ENCODE measurements at places on chromosomes 13 and 19.

GRCh38 chr19:39409208-39410016 lies 2.8 kb downstream of the ZFP36 start:
- DNase-seq: peak; percentile 83

GRCh38 chr13:60379837-60380565 lies 17.0 kb upstream of the TDRD3 start:
- DNase-seq: no peak

- DNase-seq: no peak
Measured at GRCh38 chr13:61247149-61247936, 168.3 kb downstream of the PCDH20 start.

DNA sequence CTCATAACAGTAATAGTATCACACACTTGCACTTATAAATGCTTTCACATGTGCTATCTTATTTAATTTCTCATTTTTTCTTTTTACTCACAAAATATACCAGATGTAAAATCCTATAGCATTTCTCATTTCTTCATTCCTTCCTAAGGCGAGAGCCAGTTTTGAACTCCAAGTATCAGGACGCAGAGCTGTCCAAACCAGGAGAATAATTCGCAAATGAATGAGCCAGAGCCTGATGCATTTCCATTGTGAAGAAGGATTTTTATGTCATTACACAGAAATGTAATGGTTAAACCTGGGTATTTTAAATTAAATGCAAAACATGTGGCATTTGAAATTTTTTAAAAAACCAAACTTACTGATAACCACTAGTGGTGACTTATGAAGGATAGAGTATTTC lies 244.3 kb downstream of the RGCC start:
- no peak for DNase-seq

- no peak for DNase-seq
Measured at GRCh38 chr19:51207747-51208146, 17.1 kb upstream of the CD33 start.

DNA sequence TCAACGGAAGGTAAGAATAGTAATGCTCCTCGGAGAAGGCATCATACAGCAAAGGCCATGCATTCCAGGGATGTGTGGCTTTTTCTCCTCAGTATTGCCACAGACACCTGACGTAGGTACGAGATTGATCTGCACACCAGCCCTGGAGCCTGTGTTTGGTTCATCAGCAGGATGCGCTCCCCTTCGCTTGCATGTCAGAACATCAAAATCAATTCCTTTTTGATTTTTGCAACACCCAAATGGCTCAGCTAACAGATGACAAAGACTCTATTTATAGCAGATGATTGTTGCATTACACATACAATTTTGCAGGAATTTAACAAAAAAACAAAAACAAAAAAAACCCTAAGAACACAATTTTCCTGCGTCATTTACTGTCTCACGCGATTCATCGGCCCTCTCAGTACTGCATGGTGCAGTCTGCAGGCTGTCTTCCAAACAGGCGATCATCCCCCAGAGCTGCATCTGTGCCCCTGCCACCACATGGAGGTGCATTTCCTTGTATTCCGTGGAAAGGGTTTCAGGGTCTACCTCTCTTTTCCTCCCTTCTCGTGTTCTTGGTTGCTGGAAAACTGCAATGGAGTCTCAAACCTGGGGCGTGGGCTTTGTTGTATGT lies 207.3 kb downstream of the TEX29 start:
- no peak for DNase-seq

- no peak for DNase-seq
Measured at GRCh38 chr19:42068756-42069571, 1.0 kb downstream of the GRIK5 start.

GRCh38 chr19:34319785-34320184 lies 45.2 kb upstream of the GPI start:
- DNase-seq: no peak

GRCh38 chr19:23002690-23003422 lies at the start of gene ZNF728:
TSS of gene ZNF728 (minus strand) at chr19:23003176. CDS start at chr19:23003030, 146 bp downstream.
- DNase-seq: no peak

- DNase-seq: no peak
Measured at GRCh38 chr13:19685437-19685836, 52.0 kb downstream of the MPHOSPH8 start.

DNA sequence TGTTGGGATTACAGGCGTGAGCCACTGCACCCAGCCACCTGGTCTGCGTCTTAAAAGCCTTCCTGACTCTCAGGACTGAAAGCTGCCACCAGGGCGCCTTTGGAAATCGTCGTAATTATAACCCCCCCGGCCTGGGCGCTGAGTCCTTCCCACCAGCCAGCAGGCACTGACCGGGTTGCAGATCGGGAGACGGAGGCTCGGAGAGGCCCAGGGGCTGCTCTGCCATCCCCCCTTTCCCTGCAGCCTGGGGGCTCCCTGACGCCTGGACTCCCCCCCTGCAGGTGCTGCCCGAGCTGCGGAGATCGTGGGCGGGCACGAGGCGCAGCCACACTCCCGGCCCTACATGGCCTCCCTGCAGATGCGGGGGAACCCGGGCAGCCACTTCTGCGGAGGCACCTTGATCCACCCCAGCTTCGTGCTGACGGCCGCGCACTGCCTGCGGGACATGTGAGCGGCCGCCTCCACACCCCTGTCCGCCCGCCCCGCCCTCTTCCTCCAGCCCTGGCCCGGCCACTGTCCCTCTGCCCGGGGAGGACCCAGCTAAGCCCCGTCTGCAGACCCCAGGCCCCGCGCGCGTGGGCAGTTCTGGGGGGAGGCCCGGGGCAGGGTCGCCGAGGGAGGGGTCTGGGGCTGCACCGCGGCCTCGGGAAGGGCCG lies 2.5 kb downstream of the PRTN3 start:
- DNase-seq: no peak

GRCh38 chr19:29836409-29836825 lies 24.6 kb downstream of the CCNE1 start:
- no peak for DNase-seq

GRCh38 chr13:40230833-40231266 lies 435.6 kb downstream of the FOXO1 start:
- no peak for DNase-seq

GRCh38 chr13:51759240-51759639 lies 44.7 kb downstream of the DHRS12 start:
- DNase-seq: no peak

GRCh38 chr13:105904034-105904742 lies 631.3 kb downstream of the EFNB2 start:
- no peak for DNase-seq

GRCh38 chr19:55536366-55536765 lies 567 bp downstream of the SBK2 start:
- DNase-seq: no peak

- DNase-seq: no peak
Measured at GRCh38 chr13:53141336-53141735, 112.7 kb downstream of the OLFM4 start.

GRCh38 chr19:33235269-33235995 lies 9.8 kb upstream of the SLC7A10 start:
- peak; percentile 56 for DNase-seq

DNA sequence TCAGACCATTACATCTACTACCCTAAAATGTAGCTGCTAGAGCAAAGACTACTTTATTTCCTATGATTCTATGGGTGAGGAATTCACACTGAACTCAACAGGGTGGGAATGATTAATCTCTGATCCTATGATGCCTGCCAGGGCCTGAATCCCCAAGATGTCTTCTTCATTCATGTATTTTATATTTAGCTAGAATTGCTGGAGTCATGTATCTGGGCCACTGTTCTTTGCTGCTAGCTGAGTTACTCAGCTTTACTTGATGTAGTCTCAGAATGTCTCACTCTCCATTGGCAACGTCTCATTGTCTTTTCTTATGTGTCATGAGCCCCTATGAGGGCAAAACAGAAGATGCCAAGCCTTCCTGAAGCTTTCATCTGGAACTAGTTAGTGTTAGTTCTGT lies 21.1 kb downstream of the ZNF582 start:
- no peak for DNase-seq

GRCh38 chr13:98386637-98387036 lies 190.3 kb downstream of the STK24 start:
- no peak for DNase-seq

- DNase-seq: no peak
Measured at GRCh38 chr19:40754611-40755247, 3.7 kb downstream of the SNRPA start.

GRCh38 chr13:56563663-56564062 lies 577.1 kb upstream of the PRR20A start:
- DNase-seq: no peak

- DNase-seq: no peak
Measured at GRCh38 chr13:75494491-75494890, 12.5 kb upstream of the TBC1D4 start.

DNA sequence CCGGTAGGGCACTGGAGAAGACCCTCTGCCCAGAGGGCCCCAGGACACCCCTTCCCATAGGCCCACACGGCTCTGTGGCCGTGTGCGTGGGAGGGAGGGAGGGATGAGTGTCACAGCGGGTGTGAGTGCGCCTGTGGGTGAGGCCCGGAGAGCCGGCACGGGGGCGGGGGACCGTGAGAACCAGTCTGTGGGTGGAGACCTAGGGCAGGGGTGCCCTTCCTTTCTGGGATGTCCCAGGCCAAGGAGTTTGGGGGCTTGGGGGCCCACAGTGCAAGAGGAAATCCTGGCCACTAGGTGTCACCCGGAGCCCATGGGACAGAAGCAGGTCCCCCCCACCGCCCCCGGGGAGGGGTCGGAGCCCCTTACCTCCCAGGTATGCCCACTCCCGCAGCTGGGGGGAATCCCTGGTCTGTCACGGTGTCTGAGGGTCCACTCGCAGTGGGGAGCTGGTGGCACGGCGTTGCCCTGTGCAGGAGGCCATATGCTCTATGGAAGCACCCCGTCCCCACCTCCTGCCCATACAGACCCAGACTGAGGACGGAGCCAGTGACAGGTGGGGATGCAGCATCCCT lies 16.0 kb upstream of the SLC7A10 start:
- DNase-seq: no peak

DNA sequence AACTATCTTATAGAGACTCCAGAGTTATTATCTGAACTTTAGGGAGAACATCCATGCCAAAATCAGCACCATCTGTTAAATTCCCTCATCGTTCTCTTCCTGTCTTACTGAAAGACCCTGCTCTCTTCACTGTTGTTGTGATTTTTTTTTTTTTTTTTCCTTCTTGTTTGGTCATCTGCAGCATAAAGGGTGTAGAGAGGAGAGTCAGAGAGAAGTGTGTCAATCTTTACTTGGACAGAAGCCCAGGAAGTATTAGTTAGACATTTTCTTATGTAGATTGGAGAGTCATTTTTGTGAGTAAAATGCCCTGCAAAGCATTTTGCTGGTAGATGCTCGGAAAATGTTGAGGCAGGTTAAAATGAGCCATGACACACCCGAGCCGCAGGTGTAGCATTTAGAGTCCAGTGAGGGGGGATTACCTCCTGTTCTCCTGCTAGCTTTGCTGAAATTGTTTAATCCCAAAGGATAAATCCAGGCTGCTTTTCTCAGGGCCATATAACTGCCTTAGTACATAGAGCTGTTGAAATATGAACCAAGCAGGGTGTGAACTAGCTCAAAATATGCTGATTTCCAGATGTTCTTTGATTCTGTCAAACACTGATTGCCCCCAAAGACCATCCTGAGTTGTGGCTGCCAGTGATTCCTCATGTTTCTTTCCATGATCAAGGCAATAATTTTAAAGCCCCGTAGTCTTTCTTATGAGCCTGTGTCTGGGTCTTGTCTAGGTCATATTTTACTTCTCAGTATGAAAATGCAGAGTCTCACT lies 143.5 kb downstream of the DCT start:
- no peak for DNase-seq

DNA sequence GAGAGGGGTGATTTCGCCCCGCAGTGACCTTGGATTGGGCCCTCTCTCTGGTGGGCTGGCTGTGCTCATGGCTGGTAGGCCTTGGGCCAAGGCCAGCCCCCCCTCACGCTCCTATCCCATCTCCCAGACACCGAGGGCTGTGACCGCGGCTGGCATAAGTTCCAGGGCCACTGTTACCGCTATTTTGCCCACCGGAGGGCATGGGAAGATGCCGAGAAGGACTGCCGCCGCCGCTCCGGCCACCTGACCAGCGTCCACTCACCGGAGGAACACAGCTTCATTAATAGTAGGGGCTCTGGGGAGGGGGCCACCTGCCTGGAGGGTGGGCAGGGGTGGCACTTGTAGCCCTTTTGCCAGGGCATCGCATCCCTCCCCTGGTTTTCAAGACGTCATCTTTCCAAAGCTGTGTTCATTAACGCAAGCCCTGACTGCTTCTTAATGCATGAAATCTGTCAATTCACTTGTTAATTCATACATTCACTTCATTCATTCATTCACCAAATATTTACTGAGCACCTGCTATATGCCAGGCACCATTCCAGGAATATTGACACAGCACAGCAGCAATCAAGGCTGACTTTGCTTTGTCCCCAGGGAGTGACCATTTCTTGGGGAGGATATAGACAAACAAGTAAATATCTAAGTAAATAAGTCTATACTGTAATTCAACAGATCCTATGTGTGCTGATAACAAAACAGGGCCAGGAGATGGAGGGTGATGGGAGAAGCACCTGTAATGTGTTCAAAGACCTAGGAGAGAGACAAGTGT lies 26.6 kb downstream of the NCAN start:
- no peak for DNase-seq

DNA sequence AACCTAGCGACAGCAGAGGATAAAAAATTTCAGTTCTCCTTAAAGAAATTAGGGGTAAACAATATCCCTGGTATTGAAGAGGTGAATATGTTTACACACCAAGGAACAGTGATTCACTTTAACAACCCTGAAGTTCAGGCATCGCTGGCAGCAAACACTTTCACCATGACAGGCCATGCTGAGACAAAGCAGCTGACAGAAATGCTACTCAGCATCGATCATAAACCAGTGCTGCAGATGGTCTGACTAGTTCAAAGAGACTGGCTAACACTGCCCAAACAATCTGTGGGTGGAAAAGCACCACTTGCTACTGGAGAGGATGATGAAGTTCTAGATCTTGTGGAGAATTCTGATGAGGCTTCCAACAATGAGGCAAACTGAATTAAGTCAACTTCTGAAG lies 19.9 kb upstream of the ACOD1 start:
- DNase-seq: no peak

DNA sequence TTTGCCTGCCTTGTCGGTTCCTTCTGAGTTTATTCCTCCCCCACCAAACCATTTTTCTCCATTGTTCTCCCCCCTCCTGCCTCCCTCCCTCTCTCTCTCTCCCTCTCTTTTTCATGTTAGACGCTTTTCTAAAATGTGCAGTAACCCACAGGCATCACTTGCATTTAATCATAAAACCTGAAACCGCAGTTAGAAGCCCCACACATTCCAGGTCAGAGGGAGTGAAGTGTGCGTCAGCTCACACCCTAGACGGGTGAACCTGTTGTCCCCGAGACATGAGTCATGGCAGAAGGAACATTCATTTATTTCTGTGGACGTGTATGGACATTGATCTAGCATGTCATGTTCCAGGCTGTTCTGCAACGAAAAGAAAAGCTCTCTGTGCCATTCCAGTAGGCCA lies 19.9 kb downstream of the ONECUT3 start:
- DNase-seq: no peak

- no peak for DNase-seq
Measured at GRCh38 chr13:110490009-110490770, 71.3 kb downstream of the RAB20 start.

DNA sequence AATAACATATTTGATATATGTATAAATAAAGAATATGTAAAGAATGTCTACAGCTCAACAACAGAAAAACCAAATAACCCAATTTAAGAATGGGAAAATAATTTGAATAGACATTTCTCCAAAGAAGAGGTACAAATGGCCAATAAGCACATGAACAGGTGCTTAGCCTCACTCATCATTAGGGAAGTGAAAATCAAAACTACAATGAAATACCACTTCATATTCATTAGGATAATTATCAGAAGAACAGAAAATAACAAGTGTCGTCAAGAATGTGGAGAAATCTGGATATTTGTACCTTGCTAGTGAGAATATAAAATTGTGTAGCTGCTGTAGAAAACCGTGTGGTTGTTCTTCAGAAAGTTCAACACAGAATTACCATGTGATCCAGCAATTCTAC lies 8.4 kb upstream of the SUPT20H start:
- no peak for DNase-seq
